ENCODE measurements at places on chromosomes 7 and 10.

DNA sequence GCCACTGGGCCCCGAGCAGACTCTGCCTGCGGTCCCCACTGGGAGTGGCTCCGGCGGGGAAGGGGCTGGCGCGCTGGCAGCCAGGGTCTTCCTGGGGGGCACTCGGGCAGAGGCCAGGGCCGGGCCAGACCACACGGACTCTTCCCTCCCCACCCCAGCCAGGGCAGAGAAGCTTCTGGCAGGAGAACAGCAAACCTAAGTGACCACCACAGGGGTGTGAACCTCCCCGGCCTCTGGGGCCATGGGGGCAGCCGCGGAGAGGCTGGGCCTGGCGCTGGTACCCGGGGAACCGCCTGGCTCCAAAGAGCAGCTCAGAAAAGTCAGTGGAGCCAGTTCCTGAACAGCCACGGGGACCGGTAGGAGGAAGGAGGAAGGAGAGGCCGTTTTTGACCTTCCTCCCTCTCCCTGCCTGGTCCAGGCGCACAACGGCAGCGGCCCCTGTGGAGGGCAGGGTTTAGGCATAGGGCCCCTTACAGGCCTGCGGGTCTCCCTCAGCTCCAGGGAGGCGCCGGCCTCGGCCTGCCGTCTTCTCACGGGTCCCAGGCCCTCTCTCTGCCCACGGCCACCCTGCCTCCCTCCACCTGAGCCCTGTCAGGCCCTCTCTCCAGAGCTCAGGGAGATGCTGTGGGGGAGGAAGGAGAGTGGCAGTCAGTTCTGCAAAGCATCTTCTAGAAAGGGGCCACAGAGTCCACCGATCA, 51.8 kb downstream of the TMEM209 start:
- DNase-seq, result no peak

DNA sequence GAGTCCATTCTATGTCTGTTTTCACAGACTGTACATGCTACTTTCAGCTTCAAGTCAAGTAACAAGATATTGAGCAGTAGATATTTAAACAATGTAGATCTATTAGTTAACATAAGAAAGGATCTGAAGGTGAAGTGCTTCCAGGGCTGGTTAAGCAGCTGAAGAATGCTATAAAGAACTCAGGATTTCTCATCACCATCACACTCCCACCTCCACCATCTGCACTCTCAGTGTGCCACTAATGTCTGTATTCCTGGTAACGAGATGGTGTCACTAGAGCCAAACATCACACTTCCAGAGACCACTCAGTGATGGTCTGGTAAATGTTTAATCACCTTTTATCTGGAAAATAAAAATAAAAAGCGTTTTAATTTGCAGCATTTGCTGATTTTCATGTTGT, 224.0 kb upstream of the FERD3L start:
- DNase-seq, result no peak

- no peak for DNase-seq
These were observed 95.1 kb downstream of the LSMEM1 start for GRCh38 chr7:112575864-112576263.

GRCh38 chr7:77735457-77735856, 39.2 kb downstream of the RSBN1L start:
- no peak for DNase-seq

DNA sequence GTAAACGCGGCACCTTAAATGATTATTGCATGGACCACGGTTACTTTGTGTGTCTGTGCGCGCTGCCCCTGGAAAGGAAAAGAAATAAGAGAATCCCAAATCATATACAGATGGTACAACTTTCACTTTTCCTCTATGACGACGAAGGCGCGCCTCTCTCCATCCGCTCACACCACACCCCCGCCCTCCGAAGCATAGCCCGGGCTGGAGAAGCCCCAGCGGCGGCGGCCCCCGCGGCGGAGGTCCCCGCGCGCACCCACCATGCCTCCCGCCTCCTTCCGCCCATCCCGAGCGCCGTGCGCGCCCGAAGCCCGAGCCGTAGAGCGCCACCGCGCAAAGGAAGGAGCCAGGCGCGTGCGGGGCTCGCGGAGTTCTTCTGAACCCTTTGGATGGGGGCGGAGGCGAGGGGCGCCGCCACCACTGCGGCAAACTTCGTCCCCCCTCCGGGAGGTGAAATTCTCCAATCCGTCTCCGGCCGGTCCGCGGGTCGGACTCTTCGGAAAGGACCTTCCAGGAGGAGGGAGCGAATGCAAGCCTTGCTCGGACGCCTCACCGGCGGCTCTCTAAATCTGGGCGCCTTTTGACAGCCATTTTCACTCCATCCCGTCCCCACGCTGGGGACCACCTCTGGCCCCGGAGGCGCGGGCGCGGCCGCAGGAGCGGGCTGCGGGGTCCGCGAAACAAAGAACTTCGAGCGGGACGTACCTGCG, 588 bp downstream of the GLI3 start:
- no peak for DNase-seq

- DNase-seq, result no peak
These were observed 195.0 kb downstream of the RELN start for GRCh38 chr7:103794424-103794823.

DNA sequence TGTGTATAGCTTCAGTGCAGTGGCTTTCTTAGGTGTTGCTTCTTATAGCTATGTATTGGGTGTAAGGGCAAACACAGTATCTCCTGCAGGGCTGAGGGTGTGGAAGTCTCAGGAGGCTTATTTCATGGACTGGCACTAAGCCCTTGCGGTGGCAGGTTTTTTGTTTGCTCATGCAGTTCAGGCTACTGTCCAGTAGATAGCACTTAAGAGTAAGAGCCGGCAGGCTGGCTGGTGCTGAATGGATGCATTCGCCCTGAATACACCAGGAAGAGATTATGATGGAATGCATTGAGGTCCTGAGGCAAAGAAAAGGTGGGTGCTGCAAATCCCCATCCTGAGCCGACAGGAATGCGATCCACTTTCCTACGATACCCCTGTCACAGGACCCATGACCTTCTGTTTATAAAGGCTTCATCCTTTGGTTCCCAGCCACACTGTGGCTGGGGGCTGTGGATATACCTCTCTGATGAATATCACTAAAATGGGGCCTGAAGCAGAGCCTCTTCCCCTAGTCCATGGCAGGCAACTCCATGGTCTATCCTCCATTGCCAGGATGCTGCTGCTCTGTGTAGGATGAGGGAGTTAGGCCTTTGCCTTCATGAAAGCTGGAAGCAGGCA, 44.9 kb downstream of the ANXA8 start:
- DNase-seq, result no peak

DNA sequence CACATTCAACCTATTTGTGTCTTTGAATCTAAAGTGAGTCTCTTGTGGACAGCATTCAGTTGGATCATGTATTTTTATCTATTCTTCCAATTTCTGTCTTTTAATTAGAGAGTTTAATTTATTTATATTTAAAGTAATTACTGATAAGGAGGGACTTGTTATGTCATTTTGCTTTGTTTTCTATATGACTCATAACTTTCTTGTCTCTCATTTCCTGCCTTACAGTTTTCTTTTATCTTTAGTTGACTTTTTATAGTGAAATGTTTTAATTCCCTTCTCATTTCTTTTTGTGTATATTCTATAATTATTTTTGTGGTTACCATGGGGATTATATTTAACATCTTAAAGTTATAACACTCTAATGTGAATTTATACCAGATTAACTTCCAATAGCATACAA, 7.3 kb upstream of the ZNF518A start:
- no peak for DNase-seq

- no peak for DNase-seq
These were observed 1.9 kb upstream of the NDUFB2 start for GRCh38 chr7:140694592-140694991.

DNA sequence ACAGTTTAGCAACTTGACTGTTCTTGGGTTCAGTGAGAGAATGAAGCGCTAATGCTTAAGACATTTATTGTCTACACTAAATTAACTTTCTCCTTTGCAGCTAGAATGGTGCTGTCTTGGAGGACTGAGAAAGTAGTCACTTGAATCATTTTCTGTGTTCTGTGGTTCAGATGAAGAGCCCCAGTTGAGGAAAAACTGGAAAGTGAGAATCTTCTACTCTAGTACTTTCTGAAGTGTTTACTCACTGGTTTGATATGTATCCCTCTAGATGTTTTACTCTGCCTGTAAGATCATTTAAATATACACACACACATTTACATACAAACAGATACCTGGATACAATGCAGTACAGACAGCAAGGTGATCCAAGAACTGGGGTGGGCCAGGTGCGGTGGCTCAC, 308.1 kb downstream of the CAMK1D start:
- no peak for DNase-seq

GRCh38 chr7:148304456-148304855, 286.1 kb upstream of the C7orf33 start:
- DNase-seq, result no peak

DNA sequence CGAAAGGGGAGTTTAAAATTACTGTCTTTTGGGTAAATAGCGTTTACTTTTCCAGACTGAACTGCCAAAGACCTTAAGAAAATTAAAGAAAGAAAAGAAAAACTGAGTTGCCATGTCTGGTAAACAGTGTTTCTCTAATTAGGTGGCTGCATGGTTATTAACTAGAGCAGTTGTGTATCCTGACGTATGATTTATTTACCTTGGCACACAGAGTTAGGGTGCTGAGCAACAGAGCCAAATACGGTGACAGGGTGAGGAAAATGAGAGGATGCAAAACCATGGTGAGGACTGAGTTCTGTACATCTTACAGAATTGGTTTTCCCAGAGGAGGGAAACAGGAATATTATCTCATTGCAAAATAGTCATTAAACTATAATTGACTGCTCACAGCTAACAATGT, 546.4 kb upstream of the FZD8 start:
- no peak for DNase-seq

DNA sequence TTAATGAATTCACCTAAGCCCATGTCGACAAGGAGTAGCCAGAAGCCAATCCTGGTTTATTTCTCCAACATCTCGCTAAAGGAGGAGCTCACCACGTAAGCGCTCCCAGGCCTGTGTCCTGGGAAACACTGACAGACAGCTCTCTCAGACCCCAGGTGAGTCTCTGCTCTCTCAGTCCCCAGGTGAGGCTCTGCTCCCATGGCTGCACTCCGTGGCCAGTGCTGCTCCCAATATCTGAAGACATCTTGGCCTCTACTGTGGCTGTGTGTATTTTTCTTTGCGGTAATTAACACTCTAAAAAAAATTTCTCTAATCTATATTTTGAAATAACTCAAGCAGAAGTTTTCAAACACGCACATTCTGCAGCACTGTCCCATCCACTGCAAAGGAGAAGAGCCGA, 564.5 kb downstream of the PTPRN2 start:
- DNase-seq, result no peak

DNA sequence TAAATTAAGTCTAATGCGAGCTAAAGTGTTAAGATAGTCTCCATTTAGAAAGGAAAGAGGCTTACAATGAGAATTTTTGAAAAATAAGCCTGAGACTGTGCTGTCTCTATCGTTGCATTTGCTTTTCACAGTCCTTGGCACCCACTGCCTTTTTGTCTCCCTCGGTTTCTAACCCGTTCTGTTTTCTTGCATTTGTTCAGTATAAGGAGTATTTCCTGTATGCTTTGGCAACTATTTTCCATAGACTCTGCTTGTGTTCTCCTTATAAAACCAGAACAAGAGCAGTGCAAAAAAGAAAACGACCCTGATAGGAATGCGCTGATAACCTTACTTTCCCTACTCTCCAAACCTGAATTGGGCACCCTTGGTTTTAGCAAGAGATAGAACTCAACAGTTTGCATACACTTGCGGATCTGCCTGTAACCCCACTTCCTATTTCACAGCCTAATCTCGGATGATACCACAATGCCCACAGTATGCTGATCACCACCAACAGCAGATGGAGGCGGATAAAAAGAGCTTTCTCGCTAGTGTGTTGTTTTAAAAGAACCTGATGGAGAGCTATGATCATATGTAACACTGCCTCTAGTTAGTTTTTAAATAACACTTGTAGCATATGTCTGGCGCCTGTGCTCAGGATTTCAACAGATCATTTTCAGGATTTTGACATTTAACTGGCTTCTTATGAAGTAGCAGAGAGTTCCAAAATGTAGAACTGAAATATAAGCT, 1.6 kb upstream of the ARHGAP12 start:
- DNase-seq, result no peak

DNA sequence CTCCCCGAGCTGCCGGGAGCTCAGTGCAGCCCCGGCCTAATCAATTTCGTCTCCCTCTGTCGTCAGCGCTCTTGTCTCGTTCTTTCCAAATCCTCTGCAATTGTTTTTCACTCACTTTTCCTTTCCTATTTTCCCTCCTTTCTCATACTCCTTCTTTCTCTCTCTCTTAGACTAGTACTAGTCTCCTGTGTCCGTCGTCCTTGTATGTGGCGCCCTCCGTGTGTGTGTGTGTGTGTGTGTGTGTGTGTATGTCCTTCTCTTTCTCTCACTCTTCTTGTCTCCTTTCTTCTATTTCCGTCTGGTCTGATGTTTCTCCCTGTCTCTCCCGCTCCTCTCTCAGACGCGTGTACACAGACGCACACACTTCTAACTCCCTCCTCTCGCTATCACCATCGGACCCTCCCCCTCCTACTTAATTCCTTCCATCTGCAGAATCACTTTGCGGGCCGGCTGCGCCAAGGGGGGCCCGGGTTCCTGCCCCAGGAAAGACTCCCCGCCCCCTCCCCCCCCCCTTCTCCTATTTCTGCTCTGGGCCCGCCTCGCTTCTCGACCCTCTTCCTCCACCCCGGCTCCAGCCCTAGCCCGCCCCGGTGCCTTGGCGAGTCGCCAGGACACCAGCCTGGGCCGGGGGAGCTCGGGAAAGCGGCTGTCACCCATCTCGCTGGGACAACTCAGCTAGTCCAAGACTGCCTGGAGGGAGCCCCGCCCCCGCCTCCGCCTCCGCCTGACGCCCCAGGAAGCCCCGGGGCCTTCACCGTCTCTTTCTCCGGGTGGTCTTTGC, 743 bp upstream of the ZCCHC24 start:
- DNase-seq, result peak; percentile 59

DNA sequence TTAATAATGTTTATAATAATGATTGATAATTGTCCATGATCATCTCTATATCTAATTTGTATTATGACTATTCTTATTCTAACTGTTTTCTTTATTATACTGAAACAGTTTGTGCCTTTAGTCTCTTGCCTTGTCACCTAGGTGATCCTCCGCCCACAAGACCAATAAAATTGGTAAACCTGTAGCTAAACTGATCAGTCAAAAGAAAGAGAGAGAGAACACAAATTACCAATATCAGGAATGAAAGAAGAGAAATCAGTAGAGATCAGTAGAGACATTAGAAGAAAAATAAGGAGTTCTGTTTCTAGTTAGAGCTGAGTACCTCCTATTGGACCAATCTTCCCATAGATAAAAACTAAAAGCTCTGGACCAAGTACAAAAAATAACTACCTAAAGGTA, 6.1 kb upstream of the COA1 start:
- DNase-seq, result no peak

GRCh38 chr7:157495594-157495993, 158.8 kb downstream of the DNAJB6 start:
- no peak for DNase-seq

GRCh38 chr7:88278881-88279280, 27.8 kb downstream of the STEAP4 start:
- DNase-seq, result no peak

- no peak for DNase-seq
These were observed 634 bp upstream of the HOXA7 start for GRCh38 chr7:27156916-27157701.

GRCh38 chr7:18140943-18141342, 113.3 kb upstream of the PRPS1L1 start:
- DNase-seq, result peak; percentile 61
